Central memory CD4-positive, alpha-beta T cell (primary cell): ENCODE measurements at places on chromosomes 7 and 10.

DNA sequence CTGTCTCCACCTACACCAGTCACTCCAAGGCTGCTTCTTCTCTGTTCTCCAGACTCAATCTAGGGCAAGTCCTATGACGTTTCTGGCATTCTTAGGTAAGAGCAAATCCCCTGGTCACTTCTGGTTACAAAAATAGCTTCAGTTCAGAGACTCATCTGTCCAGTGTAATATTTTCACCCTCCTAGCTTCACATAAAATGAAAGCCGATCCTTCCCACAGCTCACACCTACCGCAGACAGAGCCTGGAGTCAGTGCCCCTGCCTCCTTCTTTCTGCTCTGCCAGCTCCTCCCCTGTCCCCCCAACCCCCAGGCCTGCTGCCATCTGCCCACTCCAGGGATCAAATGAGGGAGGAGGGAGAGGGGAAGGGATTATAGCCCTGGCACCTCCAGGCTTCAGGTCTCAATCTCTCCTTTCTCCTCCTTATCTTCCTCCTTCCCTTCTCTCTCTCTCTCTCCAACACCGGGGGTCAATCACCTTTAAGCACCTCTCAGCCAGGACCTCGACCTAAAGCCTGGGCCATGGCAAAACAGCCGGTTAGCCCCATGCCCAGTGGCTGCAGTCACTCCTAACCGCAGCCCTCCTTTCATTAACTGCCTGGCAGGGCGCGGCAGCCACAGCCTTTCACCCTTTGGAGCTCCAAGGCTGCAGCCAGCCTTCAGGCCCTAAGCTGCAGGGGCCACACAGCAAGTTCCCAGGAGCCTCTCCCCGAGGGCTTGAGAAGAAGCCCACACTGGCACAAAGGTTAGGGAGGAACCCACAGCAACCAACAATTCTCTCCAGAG, 292.6 kb upstream of the MGMT start:
- DNase-seq = no peak

- DNase-seq = no peak
These were observed 64.4 kb downstream of the CALML3 start for GRCh38 chr10:5589011-5589660.

DNA sequence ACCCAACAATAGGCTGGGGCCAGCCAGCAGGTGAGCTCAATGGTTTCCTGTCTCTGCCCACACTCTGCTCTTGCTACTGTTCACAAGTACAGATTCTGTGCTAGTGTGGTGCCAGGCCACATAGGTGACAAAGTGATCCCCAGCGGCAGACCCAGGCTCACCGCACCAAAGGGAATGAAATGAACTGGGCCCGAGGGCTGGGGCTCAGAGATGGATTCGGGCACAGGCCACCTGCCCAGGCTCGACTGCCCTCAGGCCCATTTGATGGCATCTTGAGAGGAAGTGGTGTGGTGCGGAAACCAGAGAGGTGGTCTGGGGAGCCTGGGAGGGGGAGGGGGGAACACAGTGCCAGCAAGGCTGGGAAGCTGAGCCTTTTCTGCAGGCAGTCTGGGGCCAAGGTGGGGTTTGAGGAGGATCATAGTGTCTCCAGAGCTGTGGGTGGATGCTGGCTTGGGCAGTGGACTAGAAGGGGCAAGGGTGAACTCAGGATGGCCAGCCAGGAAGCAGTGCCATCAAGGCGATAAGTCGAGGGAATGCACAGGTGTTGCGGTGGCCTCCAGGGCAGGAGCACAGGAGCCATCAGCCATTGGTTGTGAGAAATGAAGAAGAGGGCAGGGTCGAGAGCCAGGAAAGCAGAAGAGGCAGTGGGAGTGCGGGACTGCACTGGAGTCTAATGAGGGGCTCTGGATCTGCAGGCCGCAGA, 85.2 kb downstream of the ARHGAP22 start:
- DNase-seq = no peak

GRCh38 chr7:21427182-21427870, 557 bp upstream of the SP4 start:
- peak; percentile 100 for DNase-seq

DNA sequence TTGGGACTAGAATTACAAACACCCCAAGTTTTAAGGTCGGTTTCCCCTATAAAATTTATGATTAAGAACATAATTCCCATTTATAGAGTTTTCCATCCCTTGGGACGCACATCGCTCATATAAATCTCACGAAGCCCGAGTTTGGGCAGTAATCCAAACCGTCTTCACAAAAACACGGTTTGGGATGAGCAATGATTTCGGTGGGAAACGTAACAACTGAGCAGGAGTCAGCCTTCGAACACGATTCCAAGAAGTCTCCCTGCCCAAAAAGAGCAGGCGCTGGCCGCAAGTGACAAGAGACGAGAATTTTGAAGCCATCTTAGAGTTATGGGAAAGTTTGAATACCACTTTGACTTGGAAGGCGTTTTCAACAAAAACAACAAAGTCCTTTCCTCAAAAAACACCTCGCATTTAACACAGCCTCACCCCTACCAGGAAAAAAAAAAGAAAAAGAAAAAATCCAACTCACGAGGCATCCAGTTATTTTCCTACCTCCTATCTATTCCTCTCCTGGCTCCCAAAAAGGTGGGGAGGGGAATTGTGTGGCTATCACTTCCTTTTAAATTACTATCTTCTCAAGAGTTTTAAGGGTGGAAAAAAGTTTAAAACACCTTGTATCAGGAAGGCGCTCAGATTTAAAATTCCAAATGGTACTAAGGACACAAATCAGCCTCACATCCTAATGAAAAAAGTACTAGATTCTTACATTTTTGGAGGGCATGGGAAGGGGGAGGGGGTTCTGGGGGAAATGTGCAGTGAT, 1.6 kb downstream of the SEPHS1 start:
- no peak for DNase-seq

DNA sequence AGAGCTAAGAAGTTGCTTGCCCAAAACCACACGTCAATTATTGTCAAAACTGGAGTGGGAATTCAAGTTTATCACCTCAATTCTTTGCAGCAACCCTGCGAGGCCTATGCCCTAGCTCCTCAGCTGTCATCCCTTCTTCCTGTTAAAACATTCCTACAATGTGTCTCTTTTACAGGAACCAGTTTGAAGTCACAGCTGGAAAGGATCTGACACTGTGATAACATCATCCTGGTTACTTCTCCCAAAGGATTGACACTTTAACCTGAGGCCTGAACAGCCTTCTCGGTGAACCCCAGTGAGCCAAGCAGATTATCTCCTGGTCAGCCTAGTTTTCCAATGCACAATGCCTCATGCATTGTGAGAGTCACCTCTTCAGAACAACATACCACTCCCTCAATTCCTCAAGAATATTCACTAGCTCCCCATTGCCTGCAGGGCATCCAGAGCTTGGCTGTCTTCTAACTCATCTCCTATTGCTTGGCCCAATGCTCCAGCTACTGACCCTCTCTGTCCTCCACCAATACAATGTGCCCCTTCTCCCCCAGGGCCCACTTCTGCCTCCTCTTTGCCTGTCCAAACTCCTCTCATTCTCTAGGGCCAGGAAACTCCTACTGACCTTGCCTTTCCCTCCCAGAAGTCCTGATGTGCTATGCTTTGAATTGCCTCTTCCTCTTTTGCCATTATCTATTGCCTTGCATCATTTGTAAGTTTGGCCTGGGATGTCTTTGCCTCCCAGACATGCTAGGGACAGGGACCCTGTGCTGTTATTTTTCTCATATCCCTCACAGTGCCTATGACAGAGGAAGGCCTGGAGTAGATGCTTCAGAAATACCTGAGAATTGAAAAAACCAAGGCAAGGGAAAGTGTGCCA, 10.4 kb upstream of the DLG5 start:
- no peak for DNase-seq

DNA sequence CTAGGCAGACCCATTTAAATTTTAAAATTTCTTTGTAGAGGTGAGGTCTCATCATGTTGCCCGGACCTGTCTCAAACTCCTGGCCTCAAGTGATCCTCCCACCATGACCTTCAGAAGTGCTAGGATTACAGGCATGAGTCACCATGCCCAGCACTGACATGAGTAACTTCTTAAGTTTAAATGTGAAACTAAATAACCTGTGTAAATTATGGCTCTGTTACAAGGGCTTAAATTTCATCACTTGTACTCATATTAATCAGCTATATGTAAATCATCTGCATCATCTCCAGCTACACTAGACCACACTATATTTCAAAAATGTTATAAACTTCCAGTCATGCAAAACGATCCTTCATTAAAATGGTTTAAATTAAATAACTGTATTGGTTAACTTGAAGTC, 56.1 kb downstream of the ATAD1 start:
- no peak for DNase-seq

- DNase-seq = no peak
These were observed 9.7 kb downstream of the CREM start for GRCh38 chr10:35136263-35136815.

- no peak for DNase-seq
These were observed 1211.3 kb downstream of the REEP3 start for GRCh38 chr10:64732372-64732957.

DNA sequence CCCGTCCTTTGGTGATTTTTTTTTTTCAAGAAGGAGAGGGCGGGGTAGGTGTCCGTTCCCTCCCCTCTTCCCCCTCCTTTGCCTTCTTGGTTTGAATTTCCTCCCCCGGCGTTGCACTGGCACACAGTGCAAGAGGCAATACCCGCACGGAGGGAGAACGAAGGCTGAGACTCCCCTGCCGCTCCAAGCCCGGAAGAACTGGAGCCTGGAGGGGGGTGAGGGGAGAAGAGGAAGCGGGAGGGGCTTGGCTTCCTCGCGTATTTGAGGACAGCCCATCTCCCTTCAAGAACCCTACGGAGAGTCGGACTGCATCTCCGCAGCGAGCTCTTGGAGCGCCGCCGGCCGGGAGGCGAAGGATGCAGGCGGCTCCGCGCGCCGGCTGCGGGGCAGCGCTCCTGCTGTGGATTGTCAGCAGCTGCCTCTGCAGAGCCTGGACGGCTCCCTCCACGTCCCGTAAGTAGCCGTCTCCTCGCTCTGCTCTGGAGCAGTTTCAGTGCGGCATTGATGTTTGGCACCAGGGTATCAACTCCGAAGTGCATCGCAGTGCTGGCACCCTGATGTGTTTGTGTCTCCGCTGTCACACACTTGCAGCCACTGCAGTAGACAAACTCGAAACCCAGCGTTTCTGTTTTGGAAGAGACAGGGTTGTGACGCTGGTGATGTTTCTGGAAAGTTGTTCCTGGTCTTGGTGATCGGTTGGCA, at the start of gene CNTNAP2:
Gene CNTNAP2, plus strand, starts transcription at position 281 of the 702 bp plus-strand sequence. Its CDS starts 76 bp downstream, at position 357.
- no peak for DNase-seq

GRCh38 chr10:75544386-75544785, 113.0 kb downstream of the LRMDA start:
- no peak for DNase-seq

GRCh38 chr7:112286250-112287086, 80.0 kb downstream of the ZNF277 start:
- DNase-seq = no peak

- DNase-seq = peak; percentile 17
These were observed 765 bp downstream of the SLC25A40 start for GRCh38 chr7:87875151-87876039.

DNA sequence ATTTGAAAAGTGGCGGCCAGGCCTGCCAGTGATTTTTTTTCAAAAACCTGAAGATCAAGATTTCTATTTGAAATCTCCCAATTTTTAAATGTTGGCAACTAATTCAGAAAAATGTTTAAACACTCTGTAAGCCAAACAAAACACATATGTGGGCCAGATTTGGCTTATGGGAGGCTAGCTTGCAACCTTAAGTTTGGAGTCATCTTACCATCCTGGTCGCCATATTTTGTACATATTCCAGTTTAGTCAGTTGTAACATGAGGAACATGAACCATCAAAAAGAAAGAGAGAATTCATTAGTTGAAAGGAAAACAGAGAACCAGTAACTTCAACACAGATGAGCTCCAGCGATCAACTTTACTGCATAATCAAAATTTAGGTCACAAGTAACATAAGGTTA, 115.4 kb downstream of the TMEM26 start:
- no peak for DNase-seq

DNA sequence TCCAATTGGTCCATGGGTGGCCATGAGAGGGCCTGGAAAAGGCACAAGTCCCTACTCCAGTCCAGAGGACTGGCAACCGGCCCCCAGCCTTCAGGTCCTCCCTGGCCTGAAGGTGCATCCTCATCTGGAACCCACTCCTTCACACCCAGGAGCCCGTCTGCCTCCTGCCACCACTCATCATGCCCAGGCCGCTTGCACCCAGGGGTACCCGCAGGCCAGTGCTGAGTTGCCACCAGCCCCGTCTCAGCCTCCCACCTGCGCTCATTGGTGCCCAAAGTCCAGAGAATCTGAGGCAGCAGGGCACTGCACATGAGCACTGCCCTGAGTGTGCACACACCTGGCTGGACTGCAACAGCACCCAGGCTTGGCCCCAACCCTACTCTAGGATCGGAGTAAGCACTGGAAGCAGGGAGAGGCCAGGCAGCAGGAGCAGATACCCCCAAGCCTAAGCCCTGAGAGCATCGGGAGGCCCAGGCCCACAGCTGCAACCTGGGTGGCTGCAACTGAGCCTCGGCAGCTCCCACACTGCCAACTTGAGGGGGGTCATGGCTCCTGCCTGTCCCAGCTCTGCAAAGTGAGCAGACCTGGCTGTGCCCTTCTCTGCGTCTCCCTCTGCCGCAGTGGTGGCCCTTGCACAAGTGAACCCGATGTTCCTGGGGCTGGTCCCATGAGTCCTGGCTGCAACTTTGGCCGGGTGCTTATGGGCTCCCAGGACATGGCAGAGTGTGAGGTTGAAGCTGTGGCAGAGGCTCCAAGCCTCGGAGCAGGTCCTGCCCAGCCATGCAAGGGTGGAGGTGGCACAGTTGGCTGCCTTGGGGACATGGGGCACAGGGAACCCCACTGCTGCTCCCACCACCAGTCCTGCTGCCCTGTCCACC, 44.3 kb downstream of the TCERG1L start:
- DNase-seq = no peak

GRCh38 chr7:40199076-40199802, 64.4 kb downstream of the SUGCT start:
- no peak for DNase-seq

DNA sequence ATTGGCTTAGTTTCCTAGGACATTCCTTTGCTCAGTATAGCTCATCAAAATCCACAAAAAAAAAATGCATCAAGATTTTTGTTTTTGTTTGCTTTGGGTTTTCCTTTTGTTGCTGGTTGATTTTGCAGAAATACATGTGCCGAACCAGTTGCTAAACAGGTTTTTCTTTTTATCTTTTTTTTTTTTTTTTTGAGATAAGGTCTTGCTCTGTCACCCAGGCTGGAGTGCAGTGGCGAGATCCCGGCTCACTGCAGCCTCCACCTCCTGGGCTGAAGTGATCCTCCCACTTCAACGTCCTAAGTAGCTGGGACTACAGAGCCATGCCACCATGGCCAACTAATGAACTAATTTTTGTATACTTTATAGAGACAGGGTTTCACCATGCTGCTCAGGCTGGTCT, 8.3 kb downstream of the CSTF2T start:
- no peak for DNase-seq

DNA sequence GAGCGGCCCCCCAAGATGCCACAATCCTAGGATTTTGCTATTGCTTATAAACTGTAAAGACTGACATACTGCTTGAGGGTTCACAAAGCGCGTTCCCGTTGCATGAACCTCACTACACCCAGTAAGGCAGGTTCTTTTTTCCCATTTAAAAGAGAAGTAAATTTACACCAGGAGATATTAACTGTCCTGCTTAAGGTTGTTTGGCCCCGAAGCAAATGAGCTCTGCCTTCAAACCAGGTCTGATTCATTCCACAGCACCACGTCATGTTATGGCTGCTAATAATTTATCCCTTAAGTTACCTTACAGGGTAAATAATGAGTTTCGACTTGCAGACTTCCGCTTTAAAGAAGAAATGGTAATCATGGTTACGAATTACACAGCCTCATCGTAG, 559 bp upstream of the FKBP14 start:
- DNase-seq = peak; percentile 60
